ENCODE measurements at places on chromosomes 16 and 17. TPM values are rescaled to one million over a fixed set of nuclear protein-coding genes. Genes with fewer than 3 reads are reported as not detected.

The ARHGDIG gene
- total RNA-seq: 0.77 TPM

The TMEM92 gene
- 0.16 TPM for total RNA-seq

The KRTAP1-1 gene
- not detected for total RNA-seq

The KCNH4 gene
- total RNA-seq: not detected

The ASPHD1 gene
- 2.1 TPM for total RNA-seq
